ENCODE measurements at places on chromosomes 13 and 19.

DNA sequence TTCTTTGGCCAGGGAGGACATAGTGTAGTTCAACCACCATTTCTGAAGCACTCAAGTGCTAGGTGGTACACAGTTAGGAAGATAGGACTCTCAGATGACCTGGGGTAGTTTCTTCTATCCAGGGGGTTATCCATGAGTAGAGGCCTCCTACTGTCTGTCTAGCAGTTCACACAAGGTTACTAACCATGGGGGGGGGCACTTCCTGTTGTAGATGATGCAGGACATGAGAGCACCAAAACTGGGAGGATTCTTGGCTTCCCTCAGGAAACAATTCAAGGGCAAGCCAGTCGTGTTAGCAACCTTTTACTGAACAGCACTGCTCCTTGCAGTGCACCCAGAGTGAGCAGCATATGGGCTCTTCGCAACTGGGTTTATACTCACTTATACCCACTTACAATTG, 8.9 kb upstream of the TPP2 start:
- no peak for DNase-seq

GRCh38 chr19:39166571-39167391, 30.0 kb upstream of the NCCRP1 start:
- DNase-seq = no peak

GRCh38 chr13:97240788-97241734, 18.9 kb downstream of the MBNL2 start:
- no peak for DNase-seq

GRCh38 chr13:43883631-43884030, 3.9 kb downstream of the LACC1 start:
- no peak for DNase-seq

- no peak for DNase-seq
Observed at GRCh38 chr19:35142606-35143230, 337 bp upstream of the FXYD7 start.

- no peak for DNase-seq
Observed at GRCh38 chr13:31929031-31929770, 102.4 kb upstream of the FRY start.

DNA sequence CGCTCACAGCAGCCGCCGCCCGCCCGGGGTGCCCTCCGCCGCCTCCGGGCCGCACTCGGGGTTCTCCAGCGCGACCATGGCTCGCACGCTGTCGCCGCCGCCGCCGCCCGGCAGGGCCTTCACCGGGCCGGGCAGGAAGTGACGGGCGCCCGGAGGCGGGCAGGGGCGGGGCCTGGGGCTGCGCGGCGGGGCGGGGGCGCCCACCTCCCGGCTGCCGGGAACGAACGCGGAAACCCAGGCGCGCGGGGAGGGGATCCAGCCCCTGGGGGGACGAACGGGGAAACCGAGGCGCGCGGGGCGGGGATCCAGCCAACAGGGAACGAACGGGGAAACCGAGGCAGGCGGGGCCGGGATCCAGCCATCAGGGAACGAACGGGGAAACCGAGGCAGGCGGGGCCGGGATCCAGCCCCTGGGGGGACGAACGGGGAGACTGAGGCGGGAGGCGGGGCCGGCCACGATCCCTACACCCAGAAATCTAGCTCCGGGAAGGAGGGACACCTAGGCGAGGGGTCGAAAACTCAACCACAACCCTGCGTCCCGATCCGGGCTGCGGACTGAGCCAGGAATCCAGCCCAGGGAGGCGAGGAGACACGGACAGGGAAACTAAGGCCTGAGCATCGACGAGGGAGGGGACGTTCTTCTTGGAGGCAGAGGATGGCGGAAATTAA, at the start of gene R3HDM4:
Gene R3HDM4, minus strand, starts transcription at position 140 of the 669 bp plus-strand sequence. Its CDS starts 62 bp downstream, at position 78.
- no peak for DNase-seq

DNA sequence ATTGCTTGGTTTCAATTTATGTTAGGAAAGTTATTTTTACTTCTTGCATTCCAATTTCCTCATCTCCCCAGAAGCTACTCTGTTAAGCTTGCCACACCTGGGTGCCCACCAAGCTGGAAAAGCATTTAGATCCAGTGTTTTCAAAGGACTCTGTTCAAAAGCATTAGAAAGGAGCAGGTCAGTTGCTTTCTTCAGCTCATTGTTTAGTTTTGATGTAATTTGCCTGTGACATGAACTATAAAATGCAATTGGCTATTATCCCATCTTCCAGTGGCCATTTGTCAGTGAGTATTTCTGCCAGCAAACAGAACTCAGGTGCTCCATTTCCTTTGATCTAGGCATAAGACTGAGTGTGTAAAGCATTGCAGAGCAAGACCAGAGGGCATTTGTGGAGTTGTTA, 46.7 kb upstream of the RNF113B start:
- DNase-seq = no peak

DNA sequence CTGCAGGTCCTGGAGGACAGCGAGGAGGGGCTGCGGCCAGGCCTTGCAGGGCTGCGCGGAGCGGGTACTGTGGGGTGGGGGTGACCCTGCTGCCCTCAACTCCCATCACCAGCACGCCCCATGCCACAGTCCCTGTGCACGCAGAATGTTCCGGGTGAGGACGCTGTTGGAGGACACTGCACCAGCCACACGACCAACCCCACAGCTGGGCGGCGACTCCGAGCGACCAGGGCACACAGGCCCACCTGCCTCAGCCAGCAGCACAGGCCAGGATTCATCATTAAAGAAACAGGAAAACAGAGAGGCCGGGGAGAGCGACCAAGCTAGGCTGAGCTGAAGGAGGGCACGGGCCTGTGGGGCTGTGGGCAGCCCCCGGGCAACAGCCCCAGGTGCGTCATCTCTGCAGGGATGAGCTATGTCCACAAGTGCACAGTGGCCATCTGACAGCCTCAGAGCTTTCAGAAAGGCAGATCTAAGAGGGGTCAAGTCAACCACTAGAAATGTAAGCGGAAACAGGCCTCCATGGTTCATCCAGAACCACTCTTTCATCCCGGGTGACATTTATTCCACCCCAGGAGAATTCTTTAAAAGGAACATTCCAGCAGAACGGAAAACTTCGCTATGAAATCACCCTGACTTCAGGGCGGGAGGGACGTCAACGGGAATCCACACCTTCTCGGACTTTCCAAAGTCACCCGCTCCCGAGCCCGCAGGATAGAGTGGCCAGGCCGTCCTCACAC, 1.5 kb downstream of the GAS6 start:
- DNase-seq = no peak

DNA sequence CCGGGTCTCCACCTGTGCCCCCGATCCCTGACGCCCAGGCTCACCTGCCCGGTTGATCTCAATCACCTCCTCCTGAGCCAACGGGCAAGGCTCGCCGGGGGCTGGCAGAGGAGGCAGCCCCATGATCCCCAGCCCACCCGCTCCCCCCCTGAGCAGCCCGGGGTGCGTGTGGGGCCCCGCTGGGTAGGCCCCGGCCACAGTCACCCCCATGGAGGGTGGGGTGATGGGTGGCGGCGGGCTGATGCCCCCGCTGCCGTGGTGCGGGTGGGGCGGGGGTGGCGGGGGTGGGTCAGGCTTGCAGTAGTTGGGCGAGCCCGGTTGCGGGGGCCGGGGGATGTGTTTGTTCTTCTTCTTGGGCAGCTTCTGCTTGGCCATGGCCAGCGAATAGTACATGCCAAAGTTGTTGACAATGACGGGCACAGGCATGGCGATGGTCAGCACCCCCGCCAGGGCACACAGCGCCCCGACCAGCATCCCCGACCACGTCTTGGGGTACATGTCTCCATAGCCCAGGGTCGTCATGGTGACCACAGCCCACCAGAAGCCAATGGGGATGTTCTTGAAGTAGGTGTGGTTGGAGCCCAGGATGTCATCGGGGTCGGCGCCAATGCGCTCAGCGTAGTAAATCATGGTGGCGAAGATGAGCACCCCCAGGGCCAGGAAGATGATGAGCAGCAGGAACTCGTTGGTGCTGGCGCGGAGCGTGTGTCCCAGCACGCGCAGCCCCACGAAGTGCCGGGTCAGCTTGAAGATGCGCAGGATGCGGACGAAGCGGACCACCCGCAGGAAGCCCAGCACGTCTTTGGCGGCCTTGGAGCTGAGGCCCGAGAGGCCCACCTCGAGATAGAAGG, 6.0 kb downstream of the KCNC3 start:
- DNase-seq = no peak

DNA sequence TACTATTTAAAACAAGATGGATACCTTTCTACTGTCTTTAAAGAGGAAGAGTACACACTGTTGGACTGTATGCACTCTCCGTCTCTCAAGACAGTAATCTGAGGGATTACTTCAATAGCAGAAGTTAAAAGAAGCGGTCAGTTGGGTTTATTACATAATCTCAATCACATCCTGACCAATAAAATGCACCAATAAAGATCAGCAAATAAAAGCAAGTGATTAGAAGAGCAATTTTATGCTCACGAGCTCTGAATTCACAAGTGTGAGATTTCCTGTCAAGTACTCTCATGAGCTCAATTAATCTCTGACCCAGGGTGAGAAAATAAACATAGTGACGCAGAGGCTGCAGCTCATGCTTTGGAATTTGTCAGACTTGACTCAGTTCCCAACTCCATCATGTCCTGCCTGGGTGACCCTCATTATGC, 12.2 kb downstream of the ABCC4 start:
- no peak for DNase-seq

DNA sequence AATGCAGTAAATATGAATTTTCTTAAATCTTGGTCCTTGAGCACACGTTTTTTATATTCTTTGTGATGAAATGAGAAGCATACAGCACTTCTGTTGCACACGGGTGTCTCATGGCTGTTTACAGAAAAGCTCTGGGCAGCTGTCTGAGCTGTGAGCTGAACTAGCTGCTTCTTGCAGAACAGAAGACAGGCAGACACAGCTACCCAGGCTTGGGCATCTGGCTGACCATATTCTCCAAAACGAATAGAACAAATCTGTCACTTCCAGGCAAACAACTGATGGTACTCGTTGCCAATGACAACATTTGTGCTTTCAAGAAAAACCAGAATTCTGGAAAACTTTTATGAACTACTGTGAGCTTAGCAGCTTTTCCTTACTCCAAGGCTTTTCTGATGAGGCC, 16.2 kb downstream of the PCID2 start:
- peak; percentile 55 for DNase-seq
